ENCODE measurements at places on chromosomes 1 and 21. TPM values are rescaled to one million over a fixed set of nuclear protein-coding genes. Genes with fewer than 3 reads are reported as not detected.

Gene HJV
- total RNA-seq = 71.9 TPM

Gene KCNC4
- 4.7 TPM for total RNA-seq

Gene KRTAP21-2
- total RNA-seq = not detected

DNA sequence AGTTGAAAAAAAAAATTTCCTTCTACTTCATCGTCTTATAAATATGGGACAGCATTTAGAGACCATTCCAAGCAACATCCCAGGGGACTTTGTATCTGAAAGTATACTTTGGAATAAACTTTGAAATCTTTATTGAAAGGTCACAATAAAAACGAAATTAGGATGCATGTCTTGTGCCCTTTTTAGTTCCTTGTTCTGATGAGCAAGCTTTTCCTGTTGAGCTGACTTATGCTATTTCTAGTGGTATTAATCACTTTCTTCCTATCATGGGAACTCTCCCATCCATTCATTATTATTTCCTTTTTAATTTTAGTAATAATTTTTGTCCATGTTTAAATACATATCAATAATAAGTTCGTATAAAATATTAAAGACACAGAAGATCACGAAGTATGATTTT lies 4.0 kb upstream of the GBP2 start:
- no peak for DNase-seq

GRCh38 chr1:11948822-11949458 lies 14.4 kb downstream of the PLOD1 start:
- DNase-seq = no peak

DNA sequence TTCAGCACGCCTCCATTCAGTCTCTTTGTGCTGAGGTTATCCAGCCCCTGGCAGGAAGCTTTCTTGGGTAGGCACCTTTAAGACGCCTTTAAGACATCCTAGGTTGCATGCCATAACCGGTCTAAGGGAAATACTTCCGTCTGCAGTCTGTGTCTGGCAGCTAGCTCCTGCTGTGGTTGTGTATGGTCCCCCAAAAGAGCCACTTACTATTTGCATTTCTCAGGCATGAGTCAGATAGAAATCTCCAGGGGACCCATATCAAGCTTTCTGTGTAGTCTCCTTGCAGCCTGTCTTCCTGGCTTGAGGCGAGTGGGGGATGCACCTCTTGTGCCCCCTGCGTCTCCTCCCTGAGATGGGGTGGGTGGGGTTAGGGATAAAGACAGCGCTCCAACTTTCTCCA lies 10.0 kb upstream of the RYR2 start:
- DNase-seq = no peak

DNA sequence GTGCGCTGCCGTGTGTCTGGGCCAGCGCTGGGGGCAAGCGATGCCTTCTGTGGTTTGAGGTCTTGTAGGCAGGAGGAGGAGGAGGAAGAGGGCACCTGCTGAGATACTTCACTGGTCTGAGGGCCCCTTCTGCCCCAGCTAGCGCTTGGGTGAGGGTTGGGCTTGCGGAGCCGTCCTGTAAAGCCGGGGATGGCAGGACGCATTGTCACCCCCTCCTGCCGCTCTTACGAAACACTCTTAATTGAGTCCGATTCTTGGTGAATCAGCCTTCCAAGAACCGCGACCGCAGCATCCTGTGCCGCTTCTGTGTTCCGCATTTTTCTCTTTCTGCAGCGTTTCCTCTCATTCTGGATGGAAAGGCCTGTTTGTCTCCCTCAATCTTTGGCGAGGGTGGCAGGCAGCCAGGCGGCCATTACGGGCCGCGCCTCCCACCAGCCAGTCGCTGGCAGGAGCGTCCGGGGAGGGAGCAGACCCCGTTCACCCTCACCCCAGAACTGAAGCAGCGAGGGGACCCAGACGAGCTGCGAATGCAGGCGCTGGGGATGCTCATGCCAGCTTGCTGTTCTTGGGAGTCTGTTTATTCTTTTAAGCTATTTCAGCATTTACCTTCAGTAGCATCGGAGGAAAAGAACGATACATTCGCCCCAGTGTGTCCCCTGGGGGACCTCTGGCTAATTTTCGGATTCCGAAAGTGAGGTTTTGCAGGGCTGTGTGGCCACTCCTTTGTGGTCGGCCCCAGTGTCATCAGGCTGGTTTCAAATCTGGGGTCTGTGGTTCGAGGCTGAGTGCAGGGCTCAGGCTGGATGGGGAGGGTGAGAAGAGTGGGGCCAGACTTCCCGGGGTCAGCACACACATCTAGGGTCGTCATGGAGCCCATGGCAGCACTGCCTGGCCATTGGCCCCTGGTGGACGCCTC lies 62.7 kb downstream of the SKI start:
- DNase-seq = peak; percentile 87

DNA sequence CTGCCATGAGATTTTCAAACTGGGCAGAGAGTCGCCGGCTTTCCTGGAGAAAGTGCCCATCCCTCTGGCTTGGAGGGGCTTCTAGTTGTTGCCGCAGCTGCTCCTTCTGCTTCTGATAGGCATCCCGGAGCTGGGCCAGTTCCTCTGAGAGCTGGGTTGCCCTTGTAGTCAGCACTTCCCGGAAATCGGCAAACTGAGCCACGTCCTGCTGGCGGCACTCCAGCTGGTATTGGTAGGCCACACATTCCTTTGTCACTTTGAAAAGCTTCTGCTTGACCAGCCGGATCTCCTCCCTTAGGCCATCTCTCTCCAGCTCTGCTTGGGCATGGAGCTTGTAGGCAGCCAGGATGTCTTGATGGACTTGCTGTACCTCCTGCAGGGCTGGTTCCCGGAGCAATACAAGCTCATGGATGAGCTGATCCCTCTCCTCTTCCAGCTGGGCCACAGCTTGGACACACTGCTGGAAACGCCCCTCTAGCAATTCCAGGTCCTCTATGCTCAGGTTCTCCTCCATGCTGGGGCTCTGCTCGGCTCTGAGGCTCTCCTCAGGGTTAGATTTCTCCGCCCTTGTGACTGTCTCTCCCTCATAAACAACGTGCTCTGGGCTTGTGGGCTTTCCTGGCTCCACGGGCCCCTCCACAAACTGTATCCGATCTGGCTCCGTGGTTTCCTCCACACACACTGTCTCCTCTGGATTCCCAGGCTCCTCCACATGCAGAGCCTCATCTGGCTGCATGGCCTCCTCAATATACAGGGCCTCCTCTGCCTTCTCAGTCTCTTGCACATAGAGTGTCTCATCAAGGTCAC lies 7.3 kb downstream of the SYNC start:
- peak; percentile 86 for DNase-seq

- DNase-seq = peak; percentile 53
Measured at GRCh38 chr1:36350659-36351226, 27.3 kb upstream of the EVA1B start.

DNA sequence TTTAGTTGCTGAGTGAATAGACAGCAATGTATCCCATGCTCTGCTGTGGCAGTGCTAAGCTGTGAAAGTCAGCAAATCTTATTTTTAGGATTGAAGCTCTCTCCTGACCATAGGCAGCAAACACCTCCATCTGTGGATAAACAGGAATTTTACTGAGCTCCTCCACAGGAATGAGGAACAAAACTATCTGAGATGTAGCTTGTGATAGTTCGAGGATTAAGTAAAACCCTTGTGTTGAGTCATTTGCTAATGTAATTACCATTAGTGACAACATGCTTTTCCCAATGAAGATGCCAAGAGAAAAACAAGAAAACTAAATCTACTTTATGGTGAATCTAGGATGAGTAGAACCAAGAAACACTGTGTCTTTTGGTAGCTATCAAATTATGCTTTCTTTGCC lies 122.7 kb downstream of the CLEC20A start:
- DNase-seq = no peak
